ENCODE measurements at places on chromosomes 6 and 20.

DNA sequence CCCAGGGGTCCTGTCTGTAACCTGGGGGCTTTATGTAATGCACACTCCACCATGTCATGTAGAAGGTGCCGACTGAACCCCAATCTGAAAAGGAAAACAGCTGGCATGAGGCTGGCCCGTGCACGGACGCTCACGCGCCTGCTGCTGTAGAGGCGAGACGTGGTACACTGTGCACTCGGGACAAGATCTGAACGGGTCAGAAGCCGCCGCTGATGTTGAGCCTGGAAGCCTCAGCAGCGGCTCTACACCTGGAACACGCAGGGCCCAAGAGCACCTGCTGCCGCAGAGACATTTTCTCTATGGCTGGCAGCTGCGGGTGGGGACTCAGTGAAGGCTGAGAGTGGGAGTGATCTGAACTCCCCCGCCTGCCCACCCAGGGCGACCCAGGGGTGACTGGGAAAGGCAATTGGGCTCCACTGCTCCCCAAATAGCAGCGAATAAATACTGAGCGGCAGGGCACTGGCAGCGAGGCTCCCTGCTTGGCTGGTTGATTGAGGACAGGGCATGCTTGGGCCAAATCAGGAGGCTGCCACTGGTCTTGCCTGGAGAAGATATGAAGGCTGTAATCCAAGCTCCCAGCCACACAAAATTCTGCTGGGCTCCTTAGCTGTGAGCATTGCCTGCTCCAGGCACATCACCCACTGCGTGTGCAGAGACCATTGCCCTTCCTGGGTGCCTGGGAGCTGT is 2.5 kb upstream of the OGFR start:
- DNase-seq = no peak

DNA sequence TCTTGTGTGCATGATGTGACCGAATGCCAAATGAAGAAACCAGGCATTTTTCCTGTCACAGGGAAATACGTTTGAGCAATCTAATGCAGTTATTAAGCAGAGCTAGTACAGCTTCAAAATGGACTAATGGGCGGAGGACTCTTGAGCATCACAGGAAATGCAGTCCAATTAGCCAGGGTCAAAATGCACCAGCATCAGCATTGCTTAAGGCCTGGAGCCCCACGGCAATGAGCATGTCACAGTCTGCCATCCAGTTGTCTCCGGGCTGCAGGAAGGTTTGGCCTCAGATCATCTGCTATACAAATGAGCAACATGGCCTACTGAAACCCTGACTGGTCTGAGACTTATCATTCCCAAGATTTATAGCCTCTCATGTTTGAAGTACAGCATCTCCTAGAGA is 652.1 kb upstream of the SLC35B3 start:
- DNase-seq = no peak

DNA sequence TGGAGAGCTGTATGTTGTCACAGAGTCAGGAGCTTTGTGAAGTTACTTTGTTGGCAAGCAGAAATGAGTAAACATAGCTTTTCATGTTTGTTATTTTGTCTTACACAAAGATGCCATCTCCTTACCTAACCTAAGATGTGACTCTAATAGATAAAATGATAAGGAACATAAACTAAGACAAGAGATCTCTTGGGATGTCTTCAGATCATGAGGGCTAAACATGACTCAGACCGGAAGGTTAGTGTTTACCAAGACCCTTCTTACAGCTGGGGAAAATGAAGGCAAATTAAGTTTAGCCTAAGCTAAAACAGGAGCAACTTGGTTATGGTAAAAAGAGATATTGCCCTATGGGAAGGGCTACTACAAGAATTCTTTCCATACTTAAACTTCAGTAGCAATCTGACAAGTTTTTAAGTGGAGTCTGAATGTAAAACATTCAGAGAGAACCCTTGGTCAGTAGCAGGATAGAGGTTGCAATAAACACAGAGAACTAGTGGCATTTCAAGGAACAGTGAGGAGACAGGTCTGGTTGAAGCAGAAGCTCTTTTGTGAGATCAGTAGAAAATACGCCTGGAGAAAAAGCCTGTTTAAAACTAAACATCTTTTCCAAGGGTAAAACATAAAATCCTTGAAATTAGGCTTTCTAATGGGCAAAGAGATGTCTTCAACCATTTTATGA is 29.9 kb downstream of the SGK1 start:
- DNase-seq = no peak

DNA sequence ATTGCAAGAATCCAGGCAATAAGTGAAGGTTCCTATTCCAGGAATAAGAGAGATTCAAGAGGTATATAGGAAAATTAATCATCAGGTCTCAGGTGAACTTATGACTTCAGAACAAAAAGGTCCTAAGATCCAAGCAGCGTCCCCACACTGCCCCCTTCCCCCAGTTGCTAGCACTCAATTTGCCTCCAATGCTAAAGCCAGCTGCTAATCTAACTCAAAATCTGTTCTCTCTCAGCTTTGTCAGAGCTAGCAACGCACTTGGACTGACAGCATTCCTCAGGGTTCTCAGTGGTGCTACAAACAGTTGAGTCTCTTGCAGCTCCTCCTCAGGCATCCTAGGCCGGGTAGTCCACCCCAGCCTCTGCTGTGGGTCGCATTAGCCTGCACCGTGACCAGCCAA is 148.3 kb downstream of the RFX6 start:
- no peak for DNase-seq

- no peak for DNase-seq
Observed at GRCh38 chr6:52213127-52213526, 27.0 kb downstream of the IL17A start.

GRCh38 chr20:34305333-34306230 is 2.4 kb upstream of the AHCY start:
- DNase-seq = no peak

DNA sequence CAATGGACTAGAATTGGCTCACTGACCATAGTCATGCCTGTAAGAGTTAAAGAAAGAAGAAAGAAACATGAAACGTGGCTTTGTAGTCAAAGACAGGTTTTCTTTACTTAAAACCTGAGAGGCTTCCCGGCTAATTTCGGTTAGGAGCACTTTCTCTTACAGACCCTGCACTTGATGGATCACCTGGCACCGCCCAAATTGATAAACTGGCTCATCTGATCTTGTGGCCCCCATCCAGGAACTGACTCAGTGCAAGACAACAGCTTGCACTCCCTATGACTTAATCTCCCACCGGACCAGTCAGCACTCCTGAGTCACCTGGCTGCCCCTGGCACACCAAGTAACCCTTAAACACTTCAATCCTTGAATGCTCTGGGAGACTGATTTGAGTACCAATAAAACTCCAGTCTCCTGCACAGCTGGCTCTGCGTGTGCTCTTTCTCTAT is 12.3 kb downstream of the TMEM14B start:
- no peak for DNase-seq

DNA sequence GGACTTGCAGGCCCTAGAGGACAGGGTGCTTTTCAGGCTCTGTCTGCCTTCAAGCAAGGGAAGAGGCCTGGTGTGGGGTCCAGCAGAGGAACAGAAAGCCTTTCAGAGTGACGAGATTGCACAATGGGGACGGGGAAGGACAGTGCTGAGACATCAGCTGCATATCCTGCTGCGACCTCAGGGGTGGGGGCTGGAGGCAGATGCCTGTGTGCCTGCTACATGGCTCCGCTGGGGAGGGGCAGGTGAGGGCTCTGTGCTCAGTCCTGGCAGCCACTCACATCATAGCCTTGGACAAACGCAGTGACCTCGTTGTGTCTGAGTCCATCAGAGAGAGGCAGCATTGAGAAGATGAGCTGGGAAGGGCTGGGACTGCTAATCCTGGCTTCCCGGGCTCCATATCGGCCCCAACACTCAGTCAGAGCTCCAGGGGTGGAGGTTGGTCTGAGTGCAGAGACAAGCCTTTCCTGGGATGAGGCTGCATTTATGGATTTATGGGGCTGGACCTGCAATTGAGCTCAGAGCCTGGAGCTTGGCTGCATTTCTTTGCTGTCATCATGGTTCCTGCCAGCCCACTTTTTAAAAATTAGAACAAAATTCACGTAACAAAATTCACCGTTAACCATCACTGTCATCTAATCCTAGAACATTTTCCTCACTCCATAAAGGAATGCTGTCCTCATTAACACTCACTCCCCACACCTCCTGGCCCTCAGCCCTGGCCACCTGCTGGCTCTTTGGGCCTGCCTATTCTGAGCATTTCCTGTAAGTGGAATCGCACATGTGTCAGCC is 196.9 kb upstream of the SLC24A3 start:
- DNase-seq = no peak

- no peak for DNase-seq
Observed at GRCh38 chr6:56729719-56730118, 87.0 kb upstream of the DST start.

GRCh38 chr6:36364669-36365479 is 22.6 kb downstream of the ETV7 start:
- DNase-seq = no peak

GRCh38 chr6:18973251-18973650 is 586.1 kb downstream of the RNF144B start:
- no peak for DNase-seq

- DNase-seq = no peak
Observed at GRCh38 chr6:95087394-95088097, 489.8 kb upstream of the MANEA start.

- DNase-seq = no peak
Observed at GRCh38 chr20:57834306-57835073, 124.7 kb upstream of the PMEPA1 start.
